ENCODE measurements at places on chromosomes 2 and 18.
A peak's percentile ranks its signal among the peaks of the same experiment; 100 is the strongest.

DNA sequence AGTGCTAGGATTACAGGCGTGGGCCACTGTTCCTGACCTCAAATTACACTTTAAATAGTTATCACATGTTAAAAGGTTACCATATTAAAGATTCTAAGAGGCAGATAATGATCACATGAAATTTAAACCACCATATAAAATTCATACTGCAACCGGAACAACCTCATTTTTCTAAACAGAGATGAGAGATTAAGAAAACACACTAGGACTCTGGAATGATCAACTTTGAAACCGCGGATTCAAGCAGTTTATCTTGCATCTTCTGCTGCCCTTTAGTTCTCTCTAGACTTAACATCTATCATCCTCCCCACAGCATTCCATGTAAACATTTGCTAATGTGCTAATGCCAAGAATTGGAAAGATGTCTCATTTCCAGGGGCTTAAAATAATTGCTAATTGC lies 115.8 kb downstream of the PIGN start:
- DNase-seq: no peak

- DNase-seq: no peak
Observed at GRCh38 chr2:111519071-111519470, 364.9 kb downstream of the ANAPC1 start.

- no peak for DNase-seq
Observed at GRCh38 chr2:150438654-150439053, 48.8 kb downstream of the RND3 start.

- DNase-seq: no peak
Observed at GRCh38 chr2:121472470-121472993, 58.1 kb upstream of the RNU4ATAC start.

- no peak for DNase-seq
Observed at GRCh38 chr2:140786585-140786984, 1344.2 kb downstream of the LRP1B start.

DNA sequence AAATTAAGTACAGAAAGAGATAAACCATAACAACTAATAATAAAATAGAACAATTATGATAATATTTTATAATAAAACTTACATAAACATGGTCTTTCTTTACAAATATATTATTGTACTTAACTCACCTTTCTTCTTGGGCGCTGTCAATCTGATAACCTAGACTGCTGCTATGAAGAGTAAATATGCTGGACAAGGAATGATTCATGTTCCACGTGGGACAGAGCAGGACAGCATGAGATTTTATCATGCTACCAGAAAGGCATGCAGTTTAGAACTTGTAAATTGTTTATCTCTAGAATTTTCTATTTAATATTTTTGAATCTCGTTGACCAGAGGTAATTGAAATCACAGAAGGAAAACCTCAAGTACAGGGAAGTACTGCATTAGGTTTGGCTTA lies 210.7 kb downstream of the ANKRD30B start:
- DNase-seq: no peak

DNA sequence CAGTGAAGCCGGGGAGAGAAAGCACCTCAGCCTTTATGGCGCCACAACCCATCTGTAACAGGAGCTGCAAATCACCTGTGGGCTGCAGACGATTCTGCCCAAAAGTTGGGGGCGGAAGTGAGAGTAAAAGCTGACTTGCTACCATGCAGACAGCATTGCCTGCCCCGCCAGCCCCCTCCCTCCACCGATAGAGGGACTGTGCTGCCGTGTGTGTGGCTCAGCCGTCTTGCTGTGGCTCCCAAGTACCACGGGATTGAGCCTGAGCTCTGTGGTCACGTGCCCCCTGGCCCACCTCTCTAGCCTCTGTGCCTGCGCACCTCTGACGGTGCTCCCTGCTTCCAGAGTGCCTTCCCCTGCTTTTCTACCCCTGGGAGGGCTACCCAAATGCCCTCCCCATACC lies 79.6 kb downstream of the GLI2 start:
- DNase-seq: no peak

DNA sequence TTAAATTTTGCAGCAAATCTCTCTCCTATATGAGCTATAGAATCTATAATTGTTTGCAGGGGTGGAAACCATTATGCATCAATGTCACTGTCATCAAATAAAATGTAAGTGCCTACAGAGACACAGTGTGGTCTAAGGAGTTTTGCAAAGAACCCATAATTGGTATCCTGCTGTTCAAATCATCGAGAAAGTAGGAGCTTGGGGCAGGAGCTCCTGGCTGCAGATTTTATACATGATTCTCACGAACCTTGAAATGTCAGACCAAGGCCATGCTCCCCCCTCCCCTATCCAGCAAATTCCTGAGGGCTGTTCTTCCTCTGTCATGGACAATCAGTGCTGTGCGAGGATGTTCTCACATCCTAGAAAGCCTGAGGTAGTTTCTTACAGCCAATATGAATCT lies 119.5 kb upstream of the CYRIA start:
- no peak for DNase-seq

GRCh38 chr2:233386382-233387041 lies 32.2 kb downstream of the DGKD start:
- DNase-seq: peak; percentile 46

GRCh38 chr2:163345795-163346573 lies 389.8 kb downstream of the FIGN start:
- DNase-seq: peak; percentile 57

- DNase-seq: no peak
Observed at GRCh38 chr18:49023271-49023937, 72.6 kb upstream of the SMAD7 start.

Measured in fibroblast of skin of right quadriceps (primary cell).